ENCODE measurements at places on chromosomes 5 and 9.

- no peak for DNase-seq
Measured at GRCh38 chr5:169583101-169583423, 511 bp upstream of the SPDL1 start.

DNA sequence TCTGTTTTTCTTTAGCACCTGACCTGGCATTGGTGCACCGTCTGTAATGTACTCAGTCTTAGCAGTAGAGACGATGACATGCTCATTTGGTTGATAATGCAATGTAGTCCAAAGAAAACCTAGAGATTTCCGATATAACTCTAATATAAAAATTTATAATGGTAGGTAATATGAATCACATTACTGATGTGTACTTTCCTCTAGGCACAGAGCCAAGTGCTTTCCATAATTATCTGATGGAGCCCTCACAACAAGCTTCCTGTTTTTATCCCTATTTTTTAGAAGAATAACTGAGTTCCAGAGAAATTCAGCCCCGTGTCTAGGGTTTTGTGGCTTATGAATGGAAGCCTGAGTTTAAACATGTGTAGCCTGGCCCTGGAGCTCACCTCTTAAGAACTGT, 53.7 kb downstream of the KDM4C start:
- no peak for DNase-seq

DNA sequence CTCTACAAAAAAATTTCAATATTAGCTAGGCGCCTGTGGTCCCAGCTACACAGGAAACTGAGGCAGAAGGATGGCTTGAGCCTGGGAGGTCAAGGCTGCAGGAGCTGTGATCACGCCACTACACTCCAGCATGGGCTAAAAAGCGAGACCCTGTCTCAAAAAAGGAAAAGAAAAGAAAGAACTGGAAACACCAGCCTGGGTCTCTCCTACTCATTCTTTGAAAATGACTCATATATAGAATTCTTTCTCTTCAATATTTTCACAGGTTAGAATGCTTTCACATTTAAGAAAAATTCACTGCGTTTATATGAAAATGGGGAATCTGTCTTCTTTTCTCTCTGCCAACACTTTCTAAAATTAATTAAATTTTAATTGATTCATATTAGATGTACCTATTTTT, 115.6 kb downstream of the TRPM6 start:
- no peak for DNase-seq

DNA sequence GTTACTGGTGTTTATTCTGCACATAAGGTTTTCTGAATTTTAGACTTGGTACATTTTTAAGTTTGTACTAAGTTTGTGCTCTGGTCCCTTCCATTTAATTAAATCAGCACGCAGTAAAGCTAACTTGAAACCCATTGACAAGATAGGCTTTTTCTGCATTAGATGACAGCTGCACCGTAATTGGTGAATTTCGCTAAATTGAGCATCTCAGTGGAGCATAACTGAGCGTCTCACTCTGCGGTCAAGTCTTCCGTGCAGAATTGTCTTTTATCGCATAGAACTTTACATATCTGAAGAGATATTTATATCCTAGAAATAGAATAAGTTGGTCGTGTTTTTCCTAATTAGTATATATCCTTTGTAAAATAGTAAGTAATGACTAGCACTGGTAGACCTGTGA, 4.1 kb downstream of the SUB1 start:
- DNase-seq: no peak

DNA sequence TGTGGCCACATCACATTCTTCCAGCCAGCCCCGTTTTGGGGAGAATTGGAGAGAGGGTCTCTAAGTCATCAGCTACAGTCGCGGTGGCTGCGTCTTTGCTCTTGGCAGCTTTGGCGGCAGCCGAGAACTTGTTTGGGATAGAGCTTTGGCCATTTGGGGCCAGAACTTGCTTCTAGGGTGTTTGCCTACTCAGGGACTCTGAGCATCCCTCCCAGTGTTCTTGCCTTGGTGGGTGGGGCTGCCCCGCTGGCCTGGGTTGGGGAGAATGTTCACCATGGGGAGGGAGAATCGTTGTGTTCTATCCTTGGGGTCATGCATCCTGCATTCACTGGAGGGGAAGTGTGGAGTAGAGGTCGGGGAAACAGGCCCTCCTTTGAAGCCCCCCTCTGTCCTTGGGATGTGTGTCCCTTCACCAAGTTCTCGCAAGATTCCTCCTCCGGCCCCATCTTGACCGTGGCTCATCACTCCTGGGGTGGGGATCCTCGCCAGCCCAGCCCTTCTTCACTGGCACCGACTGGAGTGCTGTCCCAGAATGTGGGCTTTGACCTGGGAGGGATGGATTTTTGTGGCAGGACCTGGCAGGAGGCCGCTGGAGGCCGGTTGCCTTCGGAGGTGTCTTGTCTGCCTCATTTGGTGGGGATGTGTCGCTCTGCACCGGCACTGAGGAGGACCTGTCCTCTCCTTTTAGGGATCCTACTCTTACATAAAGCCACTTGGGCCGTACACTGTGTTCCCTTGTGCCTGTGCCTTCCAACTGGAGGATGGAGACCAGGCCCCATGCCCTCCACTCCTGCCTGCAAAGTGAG, 3.5 kb downstream of the PHF2 start:
- DNase-seq: no peak

DNA sequence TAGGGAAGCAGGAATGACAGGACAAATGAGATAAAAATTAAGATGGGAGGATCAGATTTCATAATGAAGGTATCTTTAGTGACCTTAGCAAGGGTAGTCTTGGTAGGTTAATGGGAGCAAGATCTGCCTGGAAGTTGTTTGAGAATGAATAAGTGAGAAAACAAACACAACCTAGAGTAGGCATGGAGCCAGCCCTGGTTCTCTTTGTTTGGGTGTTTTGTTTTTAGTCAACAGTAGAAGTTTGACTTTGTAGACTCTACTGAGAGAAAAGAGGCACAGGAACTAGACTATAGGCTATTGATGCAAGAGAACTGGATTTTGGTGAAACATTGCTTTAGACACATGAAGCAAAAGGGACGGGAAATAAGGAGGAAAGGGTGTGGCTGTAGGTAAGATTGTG, 40.3 kb downstream of the KCNN2 start:
- no peak for DNase-seq

GRCh38 chr9:1284727-1285126, 234.6 kb downstream of the DMRT2 start:
- no peak for DNase-seq

DNA sequence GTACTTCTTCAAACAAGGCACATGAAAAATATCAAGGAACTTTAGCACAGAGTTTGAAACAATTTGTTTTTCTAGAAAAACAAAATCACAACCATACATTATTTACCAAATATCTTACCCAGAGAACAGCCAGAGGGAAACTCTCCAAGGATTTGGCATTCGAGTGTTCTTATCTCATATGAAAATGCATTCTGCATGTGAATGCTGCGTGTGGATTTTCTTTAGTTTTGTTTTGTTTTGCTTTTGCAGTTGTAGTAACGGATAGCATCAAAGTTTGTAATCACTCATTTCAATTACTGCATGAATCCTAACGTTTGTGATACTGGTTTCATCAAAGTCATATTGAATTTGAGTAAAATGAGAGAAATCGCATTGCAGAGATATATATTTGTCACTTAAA, 28.0 kb downstream of the ADAMTSL1 start:
- DNase-seq: no peak

- no peak for DNase-seq
Measured at GRCh38 chr9:132787748-132788159, 90.3 kb downstream of the AK8 start.

DNA sequence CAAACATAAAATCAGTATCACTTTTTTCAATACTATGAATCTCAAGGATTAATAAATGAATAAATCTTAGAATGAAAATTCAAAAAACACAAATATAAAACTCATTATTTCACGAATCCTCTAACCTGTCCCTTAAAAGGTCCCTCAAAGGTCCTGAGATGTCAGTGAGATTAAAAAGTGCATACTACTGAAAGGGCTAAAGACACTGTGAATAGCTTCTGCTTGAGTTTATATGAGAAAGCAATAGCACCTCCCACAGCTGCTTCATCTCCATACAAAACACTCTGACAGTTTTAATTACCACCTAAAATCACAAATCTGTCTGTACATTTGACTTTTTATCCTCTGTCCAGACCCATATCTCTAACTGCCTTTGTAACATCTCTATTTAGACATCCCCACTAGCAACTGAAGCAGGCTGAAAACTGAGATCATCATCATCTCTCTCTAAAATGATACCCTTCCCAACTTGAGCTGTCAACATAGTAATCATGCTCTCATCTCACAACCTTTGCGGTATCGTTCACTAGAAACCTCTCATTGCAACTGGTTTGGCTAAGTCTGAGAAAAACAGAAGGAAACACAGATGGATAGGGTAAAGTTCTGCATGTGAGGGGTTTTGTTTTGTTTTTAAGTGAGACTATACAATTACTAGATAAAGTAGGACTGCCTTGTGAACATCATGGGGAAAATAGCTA, 56.3 kb downstream of the TBCA start:
- no peak for DNase-seq

- no peak for DNase-seq
Measured at GRCh38 chr9:97970165-97970564, 13.0 kb upstream of the ANP32B start.

DNA sequence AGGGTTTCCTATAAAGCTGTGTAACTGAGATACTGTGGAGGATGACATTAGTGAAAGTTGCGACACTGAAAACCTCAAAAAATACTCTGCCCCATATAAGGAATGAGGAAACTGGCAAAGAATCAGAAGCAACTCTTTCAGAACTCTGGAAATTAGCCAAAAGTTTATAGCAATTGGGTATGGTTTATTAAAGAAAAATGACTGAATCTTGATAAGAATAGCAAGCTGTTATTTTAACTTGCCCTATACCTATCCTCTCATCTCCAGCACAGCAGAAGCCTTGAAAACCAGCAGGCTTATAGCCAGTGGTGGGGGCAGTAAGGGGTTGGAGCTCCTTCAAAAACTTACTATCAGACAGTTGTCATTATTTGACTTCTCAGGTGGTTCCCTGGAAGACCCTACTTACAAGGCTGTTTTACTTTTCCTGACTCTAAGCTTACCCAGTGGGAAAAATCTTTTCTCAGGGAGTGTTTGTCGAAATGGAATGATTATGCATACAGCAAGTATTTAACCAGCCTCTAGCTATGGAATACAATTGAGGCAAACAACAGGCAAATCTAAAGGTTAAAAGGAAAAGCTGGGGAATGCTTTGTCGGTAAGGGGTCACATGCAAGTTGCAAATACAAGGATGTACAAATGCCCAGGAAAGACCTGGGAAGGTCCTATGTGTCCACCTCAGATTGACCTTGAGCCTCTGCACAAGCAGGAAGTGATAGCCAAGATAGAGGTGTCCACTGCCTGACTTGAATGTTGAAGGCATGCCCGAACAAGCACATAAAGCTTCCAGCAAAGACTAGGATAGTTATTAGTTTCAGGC, 21.0 kb upstream of the FAM151B start:
- DNase-seq: no peak

- no peak for DNase-seq
Measured at GRCh38 chr9:121844098-121844497, 192.7 kb downstream of the DAB2IP start.

DNA sequence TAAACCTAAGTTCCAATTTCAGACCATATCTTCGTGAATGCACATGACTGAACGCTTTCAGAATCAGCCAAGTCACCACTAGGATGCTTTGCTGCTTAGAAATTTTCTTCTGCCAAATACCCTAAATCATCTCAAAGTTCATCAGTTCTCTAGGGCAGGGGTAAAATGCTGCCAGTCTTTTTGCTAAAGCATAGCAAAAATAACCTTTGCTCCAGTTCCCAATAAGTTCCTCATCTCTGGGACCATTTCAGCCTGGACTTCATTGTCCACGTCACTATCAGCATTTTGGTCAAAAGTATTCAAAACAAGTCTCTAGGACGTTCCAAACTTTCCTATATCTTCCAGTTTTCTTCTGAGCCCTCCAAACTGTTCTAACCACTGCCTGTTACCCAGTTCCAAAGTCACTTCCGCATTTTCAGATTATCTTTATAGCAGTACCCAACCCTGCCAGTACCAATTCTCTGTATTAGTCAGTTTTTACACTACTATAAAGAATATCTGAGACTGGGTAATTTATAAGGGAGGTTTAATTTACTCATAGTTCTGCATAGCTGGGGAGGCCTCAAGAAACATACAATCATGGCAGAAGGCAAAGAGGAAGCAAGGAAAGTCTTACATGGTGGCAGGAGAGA, 74.8 kb downstream of the NR3C1 start:
- no peak for DNase-seq

DNA sequence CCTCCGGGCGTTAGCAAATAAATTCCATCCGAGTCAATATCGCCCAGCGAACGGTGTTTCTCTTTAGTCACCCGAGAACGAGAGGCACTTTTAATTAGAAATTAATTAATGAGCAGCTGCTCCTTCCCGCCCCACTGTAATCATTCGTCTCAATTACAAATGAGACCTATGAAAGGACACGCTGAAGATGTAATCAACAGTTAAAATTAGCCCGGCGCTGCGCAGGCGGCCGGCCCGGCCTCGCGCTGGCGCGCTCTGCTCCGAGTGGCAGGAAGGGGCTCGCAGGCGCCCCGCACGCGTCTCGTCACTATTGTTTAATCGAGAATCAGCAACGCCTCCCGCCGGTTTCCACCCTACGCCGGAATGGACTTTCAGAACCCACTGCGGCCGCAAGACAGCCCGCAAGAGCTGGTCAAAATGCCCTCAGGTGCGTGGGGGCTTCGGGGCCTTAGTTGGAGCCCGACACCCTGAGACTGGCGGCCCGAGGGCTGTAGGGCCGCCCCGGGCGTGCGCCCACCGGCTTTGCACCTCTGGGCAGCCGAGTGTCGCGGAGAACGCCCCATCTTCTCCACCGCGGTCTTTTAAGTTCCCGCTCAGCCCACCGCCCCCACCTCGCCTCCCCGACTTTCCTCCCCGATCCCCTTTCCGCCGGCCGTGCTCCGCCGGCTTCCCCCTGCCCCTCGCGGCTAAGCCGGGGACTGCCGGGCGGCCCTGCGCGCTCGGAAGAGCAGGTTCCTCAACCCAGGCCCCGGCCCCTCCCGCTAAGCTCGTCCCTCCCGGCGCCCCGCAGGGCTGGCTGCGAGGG, 597 bp upstream of the IRX4 start:
- DNase-seq: no peak

DNA sequence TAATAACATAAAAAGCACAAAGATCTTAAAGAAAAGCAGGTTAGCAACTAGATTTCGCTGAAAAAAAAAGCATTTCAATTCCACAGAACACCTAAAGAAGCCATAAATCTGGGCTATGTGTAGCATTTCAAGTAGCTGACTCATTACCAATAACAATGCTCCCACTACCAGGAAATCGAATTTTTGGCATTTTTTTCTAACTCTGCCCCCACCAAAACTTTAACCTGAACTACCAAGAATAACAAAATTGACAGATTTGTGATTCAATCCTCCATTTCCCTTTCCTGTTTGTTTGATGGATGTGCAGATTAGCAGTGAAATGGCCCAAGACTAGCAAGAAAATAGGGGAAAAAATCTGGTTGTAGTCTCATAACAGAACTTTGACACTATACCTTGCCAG, 180.2 kb downstream of the RASEF start:
- DNase-seq: no peak

- no peak for DNase-seq
Measured at GRCh38 chr5:9625286-9625685, 4.9 kb downstream of the TAS2R1 start.

DNA sequence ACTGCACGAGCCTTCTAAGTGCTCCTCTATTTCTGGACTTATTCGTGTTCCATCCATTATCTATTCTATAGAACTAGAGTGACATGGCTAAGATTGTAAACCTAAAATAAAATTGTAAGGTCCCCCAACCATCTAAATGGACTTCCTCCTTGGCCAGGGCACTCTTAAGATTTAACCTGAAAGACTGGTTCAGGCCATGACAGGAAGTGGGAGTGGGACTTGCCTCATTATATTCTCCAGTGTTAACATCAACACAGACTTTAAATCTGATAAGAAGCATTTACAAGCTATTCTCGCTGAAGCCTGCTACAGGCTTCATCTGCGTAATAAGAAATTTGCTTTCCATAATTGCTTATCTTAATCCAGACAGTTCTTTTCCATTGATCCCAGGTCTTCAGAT, 117.0 kb downstream of the SSBP2 start:
- no peak for DNase-seq
